Right hindlimb (tissue), 1 donor: ENCODE measurements at places on chromosomes 7 and 10.

DNA sequence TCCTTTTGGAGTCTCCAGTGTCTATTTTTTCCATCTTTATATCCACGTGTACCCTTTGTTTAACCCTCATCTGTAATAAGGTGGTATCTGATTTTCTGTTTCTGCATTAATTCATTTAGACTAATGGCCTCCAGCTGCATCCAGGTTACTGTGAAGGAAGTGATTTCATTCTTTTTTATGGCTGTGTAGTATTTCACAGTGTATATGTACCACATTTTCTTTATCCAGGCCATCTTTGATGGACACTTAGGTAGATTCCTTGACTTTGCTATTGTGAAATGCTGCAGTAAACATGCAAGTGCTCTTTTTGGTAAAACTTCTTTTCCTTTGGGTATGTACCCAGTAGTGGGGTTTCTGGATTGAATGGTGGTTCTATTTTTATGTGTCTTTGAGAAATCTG is 128.0 kb upstream of the MTPN start:
- no peak for DNase-seq

GRCh38 chr10:6778992-6779701 is 199.1 kb upstream of the PRKCQ start:
- no peak for DNase-seq

DNA sequence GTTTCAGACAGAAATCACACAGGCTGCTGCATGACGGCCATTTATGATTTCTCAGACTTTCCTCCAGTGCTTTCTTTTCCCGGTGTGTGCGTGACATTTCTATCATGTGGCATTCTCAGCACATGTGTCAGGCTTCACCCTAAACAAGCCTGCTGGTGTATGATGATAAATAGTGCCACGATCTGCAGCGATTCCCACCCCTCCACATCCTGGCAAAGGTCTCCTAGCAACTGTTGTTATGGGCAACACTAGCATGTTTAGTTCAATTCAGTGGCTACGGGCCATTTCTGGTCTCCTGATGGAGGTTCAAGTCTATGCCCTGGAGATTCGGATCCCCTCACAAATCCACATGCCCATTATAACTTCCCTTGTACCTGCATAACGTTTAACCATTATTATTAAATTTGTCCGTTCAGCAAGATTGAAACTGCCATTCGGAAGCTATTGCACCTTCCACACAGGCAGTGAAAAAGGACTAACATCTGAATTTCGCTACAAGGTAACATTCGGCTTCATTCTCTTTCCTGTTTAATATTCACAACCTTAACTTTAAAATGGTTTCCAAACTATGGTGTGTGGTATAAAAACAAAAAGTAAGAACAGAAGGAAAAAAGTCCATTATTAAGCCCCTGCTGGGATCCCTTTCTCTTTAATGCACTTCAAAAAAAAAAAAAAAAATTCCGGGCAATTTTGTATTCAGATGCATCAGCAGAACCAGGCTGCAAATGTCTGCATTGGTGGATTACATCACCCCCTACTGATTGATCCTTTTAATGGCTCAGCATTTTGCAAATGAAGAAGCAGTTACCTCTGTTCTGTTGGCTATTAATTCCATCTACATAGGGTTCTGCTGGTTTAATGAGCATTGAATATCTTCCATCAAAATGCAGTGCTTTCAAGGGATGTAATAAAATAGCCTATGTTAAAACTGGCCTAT is 90.2 kb downstream of the FRMD4A start:
- DNase-seq = no peak

DNA sequence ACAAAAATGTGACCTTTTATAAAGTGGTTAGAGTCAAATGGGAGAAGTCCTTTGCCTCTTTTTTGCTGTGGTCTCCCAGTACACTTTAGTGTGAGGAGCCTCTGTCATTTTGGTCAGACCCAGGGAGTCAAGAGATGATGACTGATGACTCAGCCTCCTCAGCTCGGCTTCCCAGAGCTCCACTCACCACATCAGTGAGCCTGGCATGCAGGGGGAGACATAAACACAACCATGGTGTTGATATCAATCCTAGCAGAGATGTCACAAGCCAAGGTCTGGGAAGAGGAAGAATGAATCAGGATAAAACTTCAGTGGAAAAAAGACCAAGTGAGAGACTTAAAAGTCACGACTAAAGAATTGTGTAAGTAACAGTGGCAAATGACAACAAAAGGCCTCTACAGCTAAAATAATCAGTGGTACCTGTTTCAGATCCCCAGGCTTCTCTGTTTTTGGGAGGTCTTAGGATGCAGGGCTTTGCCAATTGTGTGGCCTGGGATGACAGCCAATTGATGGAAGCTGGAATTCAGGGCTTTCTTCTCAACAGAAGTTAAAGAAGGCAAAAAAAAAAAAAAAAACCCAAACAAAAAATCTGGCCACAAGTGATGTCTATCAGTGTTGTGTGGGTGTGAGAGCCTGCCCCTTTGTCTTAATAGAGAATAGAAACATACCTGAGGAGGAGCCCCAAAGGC is 50.2 kb downstream of the TFAM start:
- DNase-seq = peak; percentile 53

DNA sequence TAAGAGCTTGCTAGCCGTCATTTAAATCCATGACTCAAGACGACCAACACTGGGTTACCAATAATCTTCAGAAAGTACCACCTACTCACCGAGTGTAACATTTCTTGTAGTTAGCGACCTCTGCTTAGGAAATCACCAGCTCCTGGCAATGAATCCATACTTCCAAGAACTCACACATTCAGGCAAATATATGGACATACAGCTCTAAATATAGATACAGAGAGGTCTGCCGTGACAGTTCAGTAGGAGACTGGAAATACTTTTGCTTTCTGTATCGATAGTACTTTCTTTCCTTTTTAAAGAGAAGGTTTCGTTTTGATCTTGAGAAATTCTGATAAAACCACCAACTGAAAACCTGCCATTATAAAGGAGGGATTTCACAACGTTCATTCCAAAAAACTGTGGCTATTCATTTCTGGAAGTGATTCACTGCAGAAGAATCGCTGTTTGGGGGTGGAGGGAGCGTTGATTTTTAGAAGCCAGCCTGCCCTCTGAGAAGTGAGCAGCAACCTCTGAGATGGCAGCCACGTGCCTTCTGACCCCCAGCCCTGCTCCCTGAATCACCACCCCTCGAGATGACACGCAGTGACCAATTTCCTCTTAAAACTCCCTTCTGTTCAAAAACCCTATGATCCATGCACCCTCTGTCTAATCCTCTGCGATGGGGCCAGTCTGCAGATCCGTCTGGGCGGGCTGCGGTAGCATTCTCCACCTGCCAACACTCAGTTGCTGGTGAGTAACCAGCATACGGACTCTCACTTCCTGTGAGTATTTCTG is 179.0 kb upstream of the KLF14 start:
- peak; percentile 74 for DNase-seq

GRCh38 chr10:25753776-25754175 is 180.3 kb upstream of the MYO3A start:
- DNase-seq = no peak

DNA sequence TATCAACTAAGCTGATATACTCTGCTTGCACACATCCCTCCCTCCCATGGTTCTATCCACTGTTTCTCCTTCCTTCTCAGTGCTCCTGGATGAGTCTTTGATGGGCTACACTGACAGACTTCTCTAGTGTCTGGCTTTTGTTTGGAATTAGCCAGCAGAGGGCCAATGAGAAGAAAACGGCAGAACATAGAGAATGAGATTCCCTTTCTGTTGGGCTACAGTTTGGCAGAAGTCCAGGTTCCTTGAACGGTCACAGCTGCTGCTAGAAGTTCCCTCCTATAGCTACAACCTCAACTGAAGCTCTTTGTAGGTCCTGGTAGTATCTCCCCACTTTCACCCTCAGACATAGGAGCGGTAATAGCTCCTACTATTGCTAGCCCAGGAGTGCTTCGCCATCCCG is 251.1 kb upstream of the LRRN3 start:
- DNase-seq = peak; percentile 39

DNA sequence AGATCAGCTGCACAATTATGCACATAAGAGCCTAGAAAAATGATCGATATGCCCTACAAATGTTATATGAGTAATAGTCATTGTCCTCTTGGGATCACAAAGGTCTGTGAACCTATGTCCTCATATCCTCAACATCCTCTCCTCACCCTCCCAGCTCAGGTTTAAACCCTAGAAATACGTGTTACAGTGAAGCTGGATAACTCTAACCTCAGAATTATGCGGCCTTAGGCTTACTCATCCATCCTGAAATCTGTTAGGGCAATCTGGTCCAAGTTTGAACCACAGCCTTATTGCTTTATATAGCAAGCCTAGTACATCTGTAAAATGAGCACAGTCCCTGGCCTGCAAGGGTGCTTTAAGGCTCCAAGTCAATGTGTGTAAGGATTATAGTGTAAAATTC is 84.2 kb upstream of the FRMD4A start:
- DNase-seq = no peak

DNA sequence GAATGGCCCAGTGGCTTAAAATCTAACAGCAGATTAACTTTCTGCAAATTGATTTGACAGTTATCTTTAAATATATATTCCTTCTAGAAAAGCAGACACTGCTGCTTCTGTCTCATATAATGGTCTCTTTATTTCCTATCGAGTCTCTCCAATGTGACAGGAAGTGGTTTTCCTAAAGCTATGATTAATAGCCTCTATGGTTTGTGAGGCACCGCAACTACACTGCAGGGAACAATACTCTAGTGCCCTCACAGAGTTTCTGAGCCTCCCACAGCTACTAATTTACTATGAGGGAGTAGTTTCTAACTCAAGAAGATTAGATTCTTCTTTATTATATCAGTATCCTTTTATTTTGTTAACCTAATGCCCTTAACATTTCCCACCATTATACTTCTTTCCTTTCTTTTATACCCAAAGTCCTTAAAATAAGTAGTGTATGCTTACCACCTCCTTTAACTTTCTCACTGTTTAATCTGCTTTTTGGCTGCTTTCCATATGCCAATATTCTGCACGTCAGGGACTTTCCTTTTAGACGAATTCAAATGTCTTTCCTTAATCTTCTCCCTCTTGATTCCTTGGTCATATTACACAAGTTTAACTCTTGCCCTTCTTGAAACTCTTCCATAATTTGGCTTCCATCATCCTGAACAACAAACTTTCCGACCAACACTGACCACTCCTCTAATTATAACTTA is 23.8 kb upstream of the AHR start:
- DNase-seq = no peak

GRCh38 chr7:45182856-45183710 is 25.5 kb downstream of the RAMP3 start:
- no peak for DNase-seq

- no peak for DNase-seq
Observed at GRCh38 chr10:58734116-58734515, 221.4 kb downstream of the BICC1 start.

DNA sequence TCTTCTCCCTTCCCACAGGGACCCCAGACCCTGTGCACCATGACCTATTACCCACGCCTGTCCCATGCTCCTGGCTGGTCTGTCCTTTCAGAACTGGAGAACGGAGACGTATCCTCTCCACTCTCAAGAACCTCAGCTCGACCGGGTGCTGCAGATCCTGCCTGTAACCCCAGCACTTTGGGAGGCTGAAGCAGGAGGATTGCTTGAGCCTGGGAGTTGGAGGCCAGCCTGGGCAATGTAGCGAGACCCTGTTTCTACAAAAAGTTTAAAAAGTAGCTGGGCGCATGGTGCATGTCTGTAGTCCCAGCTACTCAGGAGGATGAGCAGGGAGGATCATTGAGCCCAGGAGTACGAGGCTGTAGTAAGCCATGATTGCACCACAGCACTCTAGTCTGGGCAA is 37.2 kb upstream of the MYL10 start:
- DNase-seq = no peak

- DNase-seq = no peak
Observed at GRCh38 chr7:127887631-127888030, 143.6 kb downstream of the LRRC4 start.

DNA sequence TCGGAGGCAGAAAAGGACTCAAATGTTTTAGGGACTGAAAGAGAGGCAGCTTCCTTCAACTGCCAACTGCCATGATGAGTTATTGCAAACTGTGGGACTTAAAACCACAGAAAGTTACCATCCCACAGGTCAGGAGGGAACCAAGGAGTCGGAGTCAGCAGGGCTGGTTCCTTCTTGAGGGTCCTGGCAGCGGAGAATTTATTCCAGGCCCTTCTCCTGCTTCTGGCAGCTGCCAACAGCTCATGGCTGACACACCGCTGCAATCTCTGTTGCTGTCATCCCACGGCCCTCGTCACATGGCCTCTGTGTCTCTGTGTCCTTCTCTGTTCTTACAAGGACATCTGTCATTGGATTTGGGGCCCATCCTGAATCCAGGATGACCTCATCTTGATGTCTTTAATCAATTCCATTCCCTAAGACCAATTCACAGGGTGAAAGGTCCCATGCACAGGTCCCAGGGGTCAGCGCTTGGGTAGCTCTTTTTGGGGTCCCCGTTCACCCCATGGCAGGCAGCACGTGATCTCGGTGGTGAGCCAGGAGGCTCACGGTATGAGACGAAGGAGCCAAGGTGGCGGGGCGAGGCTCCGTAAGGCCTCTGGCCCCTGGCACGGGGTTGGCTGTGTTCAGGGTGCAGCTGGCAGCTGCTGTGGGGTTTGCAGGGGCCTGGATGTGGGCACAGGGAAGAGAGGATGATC is 27.4 kb upstream of the PSMG3 start:
- no peak for DNase-seq

DNA sequence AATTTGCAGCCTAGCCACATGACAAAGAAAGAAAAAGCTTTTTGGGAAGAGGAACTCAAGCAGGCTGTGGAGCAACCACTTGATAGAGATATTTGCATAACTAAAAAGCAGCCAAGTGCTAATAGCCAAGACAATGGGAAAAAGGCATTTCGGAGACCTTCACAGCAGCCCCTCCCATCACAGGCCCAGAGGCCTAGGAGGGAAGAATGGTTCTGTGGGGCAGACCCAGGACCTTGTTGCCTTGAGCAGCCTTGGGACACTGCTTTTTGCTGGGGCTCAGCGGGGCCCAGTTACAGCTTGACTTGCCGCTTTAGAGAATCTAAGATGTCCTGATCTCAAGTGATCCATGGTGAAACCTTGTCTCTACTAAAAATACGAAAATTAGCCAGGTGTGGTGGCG is 38.5 kb downstream of the FAM149B1 start:
- DNase-seq = no peak

DNA sequence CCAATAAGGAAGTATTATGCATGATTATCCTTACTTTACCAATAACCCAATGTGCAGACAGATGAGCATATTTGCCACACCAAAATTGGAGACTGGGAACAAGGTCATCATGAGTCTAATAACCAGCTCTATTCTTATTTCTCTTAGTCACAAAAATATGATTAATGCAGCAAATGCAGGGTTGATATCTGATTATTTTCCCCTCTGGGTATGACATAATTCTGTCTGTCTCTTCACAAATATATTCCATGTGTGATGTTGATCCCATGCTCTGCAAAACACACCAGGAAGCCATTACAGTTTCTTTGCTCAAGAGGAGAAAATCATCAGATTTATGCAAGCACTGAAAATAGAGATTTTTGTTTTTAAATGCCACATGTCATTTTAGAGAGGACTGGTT is 196.5 kb upstream of the DGKB start:
- no peak for DNase-seq
